ENCODE measurements at places on chromosomes 11 and 22.

GRCh38 chr11:13298765-13299164 is 21.2 kb downstream of the BMAL1 start:
- DNase-seq = no peak

DNA sequence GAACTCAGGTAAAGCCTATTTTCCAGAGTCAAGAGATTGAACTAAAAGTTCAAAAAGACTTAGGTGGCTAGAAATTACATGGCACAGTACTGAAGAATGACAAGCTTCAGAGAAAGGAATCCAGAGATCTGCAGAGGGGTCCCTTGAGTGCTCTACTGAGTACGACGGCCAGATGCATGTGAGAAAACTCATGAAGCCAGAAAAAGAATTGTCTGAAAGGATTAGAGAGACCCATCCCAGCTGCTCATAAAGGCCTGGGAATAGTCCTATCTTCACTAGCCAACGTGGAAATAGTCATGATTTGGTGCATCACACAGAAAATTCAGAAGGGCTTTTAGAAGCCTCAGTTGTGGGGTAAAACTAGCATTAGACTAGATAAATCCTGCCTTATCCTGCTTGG is 91.3 kb downstream of the SOX6 start:
- no peak for DNase-seq

- DNase-seq = no peak
These were observed 938 bp downstream of the FXYD6 start for GRCh38 chr11:117875382-117876058.

- DNase-seq = no peak
These were observed 172.6 kb downstream of the LARGE1 start for GRCh38 chr22:33747576-33748180.

DNA sequence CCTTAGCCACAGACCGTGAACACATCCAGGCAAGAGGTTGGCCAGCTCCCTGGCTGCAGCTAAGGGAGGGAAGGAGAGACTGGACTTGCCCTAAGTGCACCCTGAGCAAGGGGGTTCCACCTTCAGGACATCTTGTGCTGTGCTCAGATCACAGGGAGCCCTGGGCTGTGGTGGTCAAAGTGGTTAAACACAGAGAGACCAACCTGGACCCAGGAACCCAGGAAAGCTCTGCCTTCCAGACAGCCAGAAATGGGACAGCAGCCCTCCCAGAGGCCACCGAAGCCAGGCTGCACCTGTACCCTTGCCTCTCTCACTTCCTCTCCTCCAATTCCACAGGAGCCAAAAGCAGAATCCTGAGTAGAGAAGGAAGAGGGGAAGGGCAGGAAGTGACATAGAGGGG is 105.2 kb upstream of the TMEM45B start:
- DNase-seq = no peak

GRCh38 chr22:25564979-25565677 is 653 bp downstream of the GRK3 start:
- DNase-seq = no peak

DNA sequence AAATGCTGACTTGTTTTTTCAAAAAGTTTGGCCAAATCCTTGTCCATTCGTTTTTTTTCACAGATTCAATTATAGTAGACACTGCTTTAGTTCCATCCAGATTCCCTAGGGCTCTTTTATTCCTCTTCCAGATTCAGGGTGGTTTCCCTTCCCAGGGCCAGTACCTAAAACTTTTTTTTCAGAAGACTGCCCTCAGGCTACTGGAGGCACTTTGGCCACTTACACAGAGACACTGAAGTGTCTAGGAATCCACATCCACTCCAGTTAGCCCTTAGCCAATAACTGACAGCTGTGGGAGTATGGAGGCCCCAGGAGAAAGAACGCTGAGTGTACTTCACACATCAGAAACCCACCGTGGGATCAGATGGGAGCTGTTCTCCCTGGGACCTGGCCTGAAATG is 77.3 kb downstream of the CCDC34 start:
- no peak for DNase-seq

GRCh38 chr11:45470151-45470793 is 184.1 kb upstream of the SYT13 start:
- peak; percentile 25 for DNase-seq

- DNase-seq = no peak
These were observed 51.6 kb upstream of the BARX2 start for GRCh38 chr11:129323896-129324502.
